Mesendoderm (in vitro differentiated cells): ENCODE measurements at places on chromosomes 12 and 14.

DNA sequence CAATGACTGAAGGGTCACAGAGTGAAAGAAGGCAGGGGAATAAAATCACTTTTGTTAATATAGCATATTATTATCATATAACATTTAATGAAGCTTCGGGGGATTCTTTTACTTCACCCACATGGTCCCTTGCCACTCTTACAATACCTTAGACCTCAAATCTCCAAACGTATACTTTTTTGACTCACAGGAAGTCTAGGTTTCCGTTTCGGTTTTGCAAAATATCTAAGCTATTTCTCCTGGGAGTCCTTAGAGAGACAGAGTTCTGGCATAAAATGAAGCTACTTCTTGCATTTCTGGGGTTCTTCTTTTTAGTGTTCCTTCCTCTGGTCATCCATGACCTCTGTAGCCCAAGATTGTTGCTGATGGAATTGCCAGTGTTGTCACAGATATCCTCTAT lies 590.5 kb upstream of the ATP2B1 start:
- DNase-seq, result no peak

DNA sequence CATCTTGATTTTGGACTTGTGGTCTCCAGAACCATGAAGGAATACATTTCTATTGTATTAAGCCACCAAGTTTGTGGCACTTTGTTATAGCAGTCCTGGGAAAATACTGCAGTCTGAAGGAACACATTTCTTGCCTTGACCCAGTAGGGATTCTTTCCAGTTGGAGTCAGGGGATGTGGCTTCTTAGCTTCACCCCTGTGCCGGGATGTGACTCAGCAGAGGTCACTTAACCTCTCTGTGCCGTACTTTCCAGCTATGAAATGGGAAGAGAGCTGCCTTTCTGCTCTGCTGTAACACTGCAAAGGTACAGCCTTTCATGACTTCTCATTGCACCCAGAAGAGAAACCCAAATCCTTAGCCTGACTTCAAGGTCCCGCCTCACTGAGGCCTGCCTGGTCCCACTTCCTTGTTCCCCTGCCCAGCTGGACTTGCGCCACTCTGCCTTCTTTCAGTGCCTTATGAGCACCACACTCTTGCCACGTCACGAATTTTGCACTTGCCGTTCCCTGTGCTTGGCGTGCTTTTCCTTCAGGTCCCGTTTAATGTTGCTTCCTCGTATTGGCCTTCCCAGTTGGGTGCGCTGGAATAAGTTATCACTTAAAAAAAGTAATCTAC lies 24.2 kb downstream of the CHST11 start:
- DNase-seq, result no peak

- no peak for DNase-seq
These were observed 107.3 kb upstream of the DCN start for GRCh38 chr12:91289906-91290305.

DNA sequence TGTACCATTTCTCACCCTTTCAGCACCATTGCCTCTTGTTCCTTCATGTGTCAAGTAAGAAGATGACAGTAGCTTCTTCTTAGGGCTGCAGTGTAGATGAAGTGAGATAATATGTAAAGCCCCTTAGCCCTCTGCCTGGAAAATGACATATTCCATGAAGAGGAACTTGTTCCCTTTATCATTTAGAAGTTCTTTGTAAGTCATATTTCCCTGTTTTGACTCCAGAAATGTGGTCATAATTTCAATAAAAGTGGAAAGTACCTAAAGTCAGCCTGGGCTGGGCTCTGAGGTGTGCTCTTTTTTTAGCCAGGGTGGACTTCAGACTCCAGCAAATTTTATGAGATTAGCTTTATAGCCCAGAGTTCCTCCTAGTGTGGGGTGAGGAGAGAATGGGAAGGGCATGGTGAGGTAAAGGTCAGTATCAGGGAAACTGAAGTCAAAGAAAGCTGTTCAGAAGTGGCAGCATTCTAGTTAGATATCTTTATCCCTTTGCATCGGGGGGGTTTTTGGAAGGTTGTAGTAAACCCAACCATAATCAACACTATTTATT lies 92.5 kb downstream of the TMCC3 start:
- DNase-seq, result no peak

- DNase-seq, result no peak
These were observed 2.8 kb upstream of the SP7 start for GRCh38 chr12:53338916-53339315.

- no peak for DNase-seq
These were observed 647.0 kb upstream of the MGAT4C start for GRCh38 chr12:86903159-86903558.

- no peak for DNase-seq
These were observed 145.4 kb upstream of the KITLG start for GRCh38 chr12:88725592-88726143.
